T follicular helper cell (primary cell): ENCODE measurements at places on chromosomes 2 and 18.

DNA sequence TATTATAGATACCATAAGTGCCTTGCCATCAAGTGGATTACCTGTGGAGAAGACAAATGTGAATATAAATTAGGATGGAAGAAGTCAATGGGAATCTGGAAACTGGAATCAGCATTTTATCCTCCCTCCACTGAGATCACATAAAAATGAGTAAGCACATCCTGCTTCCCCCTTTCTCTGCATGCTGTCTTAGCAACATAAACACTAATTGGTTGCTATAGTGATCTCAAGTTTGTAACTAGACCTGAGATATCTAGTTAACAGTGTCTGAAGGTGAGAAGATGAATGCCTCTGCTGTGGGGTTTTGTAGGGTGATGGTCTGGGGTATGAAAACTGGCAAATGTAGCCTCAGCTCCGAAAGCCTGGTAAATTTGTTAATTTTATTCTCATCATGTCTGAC lies 1357.5 kb upstream of the CELF4 start:
- DNase-seq = no peak

DNA sequence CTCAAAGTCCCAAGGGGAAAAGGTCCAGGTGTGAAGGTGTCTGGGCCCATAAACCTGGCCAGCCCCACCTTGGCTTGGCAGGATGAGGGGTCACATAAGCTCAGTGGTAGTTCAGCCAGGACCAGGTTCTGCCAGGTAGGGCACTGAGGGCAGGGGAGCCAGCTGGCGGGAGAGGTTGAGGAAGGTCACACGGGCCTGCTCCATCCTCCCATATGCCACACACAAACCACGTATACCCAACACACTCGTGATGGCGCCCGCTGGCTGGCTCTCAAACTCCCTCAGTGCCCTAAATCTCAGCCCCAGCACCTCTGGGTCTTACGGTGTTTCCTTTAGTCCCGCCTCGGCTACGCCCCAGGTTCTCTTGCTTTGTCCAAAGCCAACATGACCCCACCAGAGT lies 160.5 kb downstream of the ZFP36L2 start:
- DNase-seq = no peak

- no peak for DNase-seq
Measured at GRCh38 chr18:65423776-65424175, 327.0 kb upstream of the CDH7 start.

DNA sequence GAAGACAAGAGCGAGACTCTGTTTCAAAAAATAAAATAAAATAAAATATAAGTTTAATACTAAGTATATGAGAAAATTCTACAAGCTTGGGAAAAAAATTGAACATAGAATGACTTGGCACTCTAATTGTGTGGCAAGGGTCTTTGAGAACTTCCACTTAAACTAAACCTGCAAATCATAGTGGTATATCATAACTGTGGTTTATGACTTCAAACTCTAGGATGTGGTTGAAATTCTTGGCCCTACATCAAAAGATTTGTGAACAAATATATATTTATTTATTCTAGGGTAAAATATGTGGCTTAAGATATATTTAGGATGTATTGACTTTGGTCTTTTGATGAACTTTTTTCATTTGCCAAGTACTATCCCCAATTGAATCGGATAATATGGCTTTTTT lies 3.1 kb upstream of the FAM171B start:
- no peak for DNase-seq

DNA sequence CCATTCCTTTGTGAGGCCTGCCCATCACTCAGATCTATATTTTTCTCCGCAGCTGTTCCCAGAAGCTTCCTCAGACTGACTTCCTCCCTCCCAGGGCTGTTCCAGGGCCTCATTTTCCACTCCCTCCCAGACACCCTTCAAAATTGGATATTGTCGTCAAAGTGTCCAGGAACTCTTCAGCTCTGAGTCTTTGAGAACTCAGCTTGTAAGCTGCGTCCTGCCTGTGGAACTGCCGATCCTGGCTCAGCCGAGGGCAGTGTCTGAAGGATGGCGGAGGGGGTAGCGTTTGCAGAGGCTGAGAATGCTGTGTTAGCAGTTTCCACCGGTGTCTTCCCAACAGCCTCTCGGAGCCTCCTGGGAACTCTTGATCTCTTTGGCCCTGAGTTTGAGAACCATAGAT lies 27.1 kb downstream of the NCK2 start:
- no peak for DNase-seq

DNA sequence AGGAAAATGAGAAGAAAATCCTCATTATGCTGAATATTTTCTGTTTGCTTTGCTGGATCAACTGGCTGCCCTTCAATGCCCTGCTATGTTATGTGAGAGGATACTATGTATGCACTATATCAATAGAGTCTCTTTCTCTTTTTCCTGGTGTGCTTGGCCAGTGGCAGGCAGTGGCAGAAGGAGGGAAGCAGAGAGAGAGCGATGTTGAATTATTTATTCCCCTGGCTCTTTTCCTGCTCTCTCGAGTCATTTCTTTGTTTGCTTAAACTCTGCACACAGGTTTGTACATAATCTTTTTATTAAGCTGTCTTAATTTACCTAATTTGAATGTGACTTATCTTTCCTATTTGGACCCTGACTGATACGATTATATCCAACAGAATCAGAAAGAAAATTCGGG lies 1727.3 kb downstream of the SUCLG1 start:
- no peak for DNase-seq

DNA sequence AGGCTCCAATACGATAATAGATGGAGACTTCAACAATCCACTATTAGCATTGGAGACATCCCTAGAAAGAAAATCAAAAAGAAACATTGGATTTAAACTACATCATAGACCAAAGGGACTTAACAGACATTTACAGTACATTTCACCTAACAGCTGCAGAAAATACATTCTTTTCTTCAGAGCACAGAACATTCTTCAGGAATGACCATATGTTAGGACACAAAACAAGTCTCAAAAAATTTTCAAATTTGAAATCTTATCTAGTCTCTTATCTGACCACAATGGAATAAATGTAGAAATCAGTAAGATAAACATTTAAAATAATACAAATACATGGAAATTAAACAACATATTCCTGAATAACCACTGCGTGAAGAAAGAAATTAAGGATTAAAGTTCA lies 68.7 kb downstream of the STRADB start:
- no peak for DNase-seq

DNA sequence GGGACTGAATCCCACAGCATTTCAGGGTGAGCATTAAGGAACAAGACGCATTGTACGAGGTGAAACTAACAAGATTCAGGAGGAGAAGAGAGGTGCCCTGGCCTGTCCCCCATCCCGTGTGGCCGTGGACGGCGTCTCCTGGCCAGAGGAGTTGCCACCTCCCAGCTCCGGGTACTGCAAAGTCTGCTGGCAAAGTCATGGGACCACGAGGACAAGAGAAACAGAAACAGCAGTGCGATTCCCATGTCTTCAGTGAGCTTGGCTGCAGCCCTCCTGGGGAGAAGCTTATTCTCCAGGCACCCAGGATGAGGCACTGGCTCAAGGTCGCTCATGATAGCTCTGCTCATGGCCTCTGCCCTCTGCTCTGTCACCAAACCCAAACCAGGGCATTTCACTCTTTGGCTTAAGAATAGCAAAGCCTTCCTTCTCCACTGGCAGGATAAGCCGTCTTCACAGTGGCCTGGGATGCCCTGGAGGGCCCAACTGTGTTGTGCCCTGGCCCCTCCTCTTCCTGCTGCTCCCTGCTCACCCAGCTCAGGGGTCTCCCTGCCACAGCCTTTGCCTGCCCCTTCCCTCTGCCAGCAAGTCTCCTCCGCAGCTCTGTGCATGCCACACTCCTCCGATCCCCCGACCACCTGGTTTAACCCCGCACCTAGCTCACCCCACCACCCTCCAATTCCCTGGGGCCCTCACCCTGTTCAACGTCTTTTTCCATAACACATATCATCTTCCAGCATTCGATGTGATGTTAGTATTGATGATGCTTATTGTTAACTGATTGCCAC lies 144.8 kb downstream of the PXDN start:
- no peak for DNase-seq

GRCh38 chr2:21544392-21544791 lies 420.6 kb downstream of the TDRD15 start:
- no peak for DNase-seq

DNA sequence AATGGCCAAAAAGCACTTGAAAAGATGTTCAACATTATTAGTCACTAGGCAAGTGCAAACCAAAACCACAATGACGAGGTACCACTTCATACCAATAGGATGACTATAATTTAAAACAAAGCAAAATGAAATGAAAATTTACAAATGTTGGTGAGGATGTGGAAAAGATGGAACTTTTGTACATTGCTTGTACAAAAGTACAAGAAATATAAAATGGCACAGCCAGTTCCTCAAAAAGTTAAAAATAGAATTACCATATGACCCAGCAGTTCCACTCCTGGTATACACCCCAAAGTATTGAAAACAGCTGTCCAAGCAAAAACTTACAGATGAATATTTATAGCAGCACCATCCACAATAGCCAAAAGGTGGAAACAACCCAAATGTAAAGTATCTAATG lies 107.8 kb upstream of the XPO1 start:
- DNase-seq = no peak

DNA sequence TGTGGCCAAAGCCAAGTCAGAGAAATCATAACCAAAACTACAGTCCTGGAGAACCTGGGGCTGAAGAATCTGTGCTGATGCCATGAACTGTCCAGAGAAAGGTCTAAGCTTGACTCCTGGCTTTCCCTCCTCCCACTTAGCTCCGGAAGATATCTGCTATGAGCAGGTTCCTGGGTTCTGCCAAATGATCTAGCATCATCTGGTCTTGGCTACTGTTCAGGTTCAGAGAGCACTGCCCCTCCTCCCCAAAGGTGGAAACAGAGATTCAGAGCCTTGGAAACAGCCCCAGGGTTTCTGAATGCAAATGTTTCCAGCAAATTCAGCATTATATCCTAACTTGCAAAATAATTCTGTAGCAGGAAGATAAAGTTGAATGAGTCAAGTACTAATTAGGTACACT lies 219.2 kb upstream of the SP5 start:
- no peak for DNase-seq

GRCh38 chr18:8242151-8242696 lies 367.0 kb upstream of the RAB12 start:
- no peak for DNase-seq

GRCh38 chr2:191465766-191466420 lies 212.0 kb upstream of the NABP1 start:
- no peak for DNase-seq

DNA sequence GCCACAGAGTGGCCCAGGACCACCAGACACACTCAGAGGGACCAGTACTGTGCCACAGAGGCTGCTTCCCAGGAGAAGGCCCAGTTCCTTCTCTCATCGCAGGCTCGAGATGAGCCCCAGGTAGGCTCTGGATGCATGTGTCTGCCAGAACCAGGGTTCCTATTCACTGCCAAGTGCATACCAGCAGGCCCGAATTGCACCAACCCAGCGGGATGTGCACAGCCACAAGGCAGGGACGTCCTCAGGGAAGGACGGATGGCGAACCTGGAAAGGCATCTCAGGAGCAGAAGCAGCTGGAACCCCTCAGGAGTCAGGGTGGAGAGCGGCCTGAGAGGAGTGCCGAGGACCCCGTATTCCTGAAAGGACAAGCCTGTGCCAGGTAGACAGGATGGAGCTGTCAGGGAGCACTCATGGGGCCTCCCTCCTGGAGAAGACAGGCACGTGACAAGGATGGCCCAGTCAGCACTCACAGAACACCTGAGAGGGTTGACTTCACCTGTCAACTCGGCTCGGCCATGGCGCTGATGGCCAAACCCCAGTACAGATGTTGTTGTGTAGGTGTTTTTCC lies 73.7 kb downstream of the PTGR3 start:
- no peak for DNase-seq

DNA sequence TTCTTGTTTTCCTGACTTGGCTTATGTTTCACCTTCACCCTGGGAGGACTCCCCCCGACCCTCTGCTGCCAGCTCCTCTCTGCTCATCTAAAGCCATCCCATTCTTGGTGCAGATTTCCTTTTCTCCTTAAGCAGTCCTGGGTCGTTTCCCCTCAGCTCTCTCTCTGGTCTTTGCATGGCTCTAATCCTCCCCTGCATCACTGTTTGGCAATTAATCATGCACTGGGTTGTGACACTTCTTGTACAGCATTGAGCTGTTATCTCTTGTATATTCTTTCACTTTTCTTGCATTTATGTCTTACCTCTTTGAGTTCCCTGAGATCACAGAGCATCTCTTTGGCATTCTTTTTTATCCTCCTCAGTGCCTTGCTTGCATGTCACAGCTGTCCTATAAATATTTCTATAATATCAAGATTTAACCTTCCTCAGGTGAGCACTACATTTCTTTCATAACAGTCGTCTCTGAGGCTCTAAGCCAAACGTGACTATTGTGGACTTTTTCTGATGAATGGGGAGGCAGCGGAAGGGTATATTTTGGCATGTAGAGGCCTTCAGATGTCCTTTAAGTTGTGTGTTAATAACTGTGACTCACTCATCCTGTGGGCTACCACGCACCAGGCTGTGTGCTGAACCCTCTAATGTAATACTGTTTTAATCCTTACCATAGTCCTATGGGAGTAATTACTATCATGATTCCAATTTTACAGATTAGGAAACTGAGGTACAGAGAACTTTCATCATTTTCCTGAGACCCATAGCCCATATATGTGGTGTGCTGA lies 507.5 kb downstream of the SLC4A3 start:
- DNase-seq = no peak

- DNase-seq = no peak
Measured at GRCh38 chr2:179335732-179336131, 71.1 kb upstream of the SESTD1 start.

DNA sequence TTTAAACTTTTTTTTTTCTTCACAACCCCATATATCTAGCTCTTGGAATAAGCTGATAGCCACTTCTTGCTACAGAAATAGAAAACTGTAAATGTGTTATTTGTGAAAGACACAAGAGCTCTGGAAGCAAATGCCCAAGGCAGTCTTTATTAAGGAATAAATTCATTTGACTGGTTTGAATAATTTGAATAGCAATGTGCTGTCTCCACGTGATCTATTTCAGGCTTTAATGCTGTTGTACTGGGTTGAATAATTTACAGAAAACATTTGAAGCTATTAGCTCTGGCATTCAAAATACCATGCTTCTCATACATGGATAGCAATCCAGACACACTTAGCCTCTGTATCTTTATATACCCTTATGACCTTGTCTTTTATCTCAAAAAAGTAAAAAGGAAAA lies 366.7 kb upstream of the KCNJ3 start:
- DNase-seq = no peak

DNA sequence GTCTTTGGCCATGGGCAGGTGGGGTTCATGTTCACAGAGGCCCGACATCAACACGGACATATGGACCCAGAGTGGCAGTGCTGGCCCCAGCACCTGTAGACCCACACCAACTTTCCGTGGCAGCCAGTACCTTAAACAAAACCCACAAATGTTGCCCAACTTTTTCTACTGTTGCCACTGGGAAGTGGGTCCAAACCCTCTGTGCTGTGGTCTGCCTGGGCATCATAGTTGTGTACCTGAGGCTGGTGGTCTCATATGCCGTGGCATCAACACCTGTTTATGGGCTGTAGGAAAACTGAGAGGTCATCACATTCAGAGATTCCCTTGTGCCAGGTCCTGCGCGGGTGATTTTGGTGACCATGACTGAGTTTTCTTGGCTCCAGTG lies 79.9 kb downstream of the SH3RF3 start:
- no peak for DNase-seq

DNA sequence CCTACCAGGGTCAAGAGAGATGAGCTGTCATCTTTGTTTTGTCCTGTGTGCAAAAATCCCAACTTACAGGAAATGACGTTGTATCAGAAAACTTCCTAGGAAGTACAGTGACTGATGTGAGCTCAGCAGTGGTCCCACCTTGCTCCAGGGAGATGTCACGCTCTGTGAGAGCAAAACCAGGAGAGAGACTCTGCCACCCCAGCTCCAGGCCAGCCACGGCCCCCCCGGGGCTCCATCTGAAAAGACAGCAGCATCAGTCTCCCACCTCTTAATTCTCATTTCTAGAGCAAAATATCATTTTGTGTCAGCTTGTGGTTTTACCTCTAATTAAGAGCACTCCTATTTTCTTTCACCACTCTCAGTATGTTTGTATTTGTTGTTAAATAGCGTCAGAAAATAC lies 57.5 kb downstream of the MYL12B start:
- no peak for DNase-seq
